ENCODE measurements at places on chromosomes 1 and 21. TPM values are rescaled to one million over a fixed set of nuclear protein-coding genes. Genes with fewer than 3 reads are reported as not detected.

RNF207 gene
- 49.3 TPM for total RNA-seq

TCHH gene
- not detected for total RNA-seq

ZSCAN20 gene
- total RNA-seq, result 6.4 TPM

ASB17 gene
- total RNA-seq, result not detected

CD84 gene
- not detected for total RNA-seq

GLUL gene
- total RNA-seq, result 348 TPM

SPSB1 gene
- 33.8 TPM for total RNA-seq

MRAP gene
- total RNA-seq, result not detected

TMPRSS2 gene
- 0.61 TPM for total RNA-seq

C1orf174 gene
- 22.1 TPM for total RNA-seq

LCE2B gene
- total RNA-seq, result not detected

THEMIS2 gene
- total RNA-seq, result 3.1 TPM

KIF26B gene
- total RNA-seq, result 0.11 TPM

KISS1 gene
- 4.0 TPM for total RNA-seq

KRTCAP2 gene
- 156 TPM for total RNA-seq

LCE2C gene
- total RNA-seq, result not detected

IGSF3 gene
- 27.8 TPM for total RNA-seq

OR2W3 gene
- not detected for total RNA-seq

TNFRSF4 gene
- total RNA-seq, result 0.38 TPM

NTMT2 gene
- not detected for total RNA-seq

PRKCZ gene
- total RNA-seq, result 36.0 TPM

DMRTB1 gene
- total RNA-seq, result not detected

SH2D5 gene
- 1.1 TPM for total RNA-seq

PDZK1 gene
- 3.4 TPM for total RNA-seq

LBR gene
- total RNA-seq, result 158 TPM

CLDN8 gene
- total RNA-seq, result 1.2 TPM

TDRD5 gene
- total RNA-seq, result not detected

OR2L13 gene
- total RNA-seq, result not detected

DNAJC28 gene
- total RNA-seq, result 1.3 TPM

TMEM50A gene
- total RNA-seq, result 59.4 TPM

GPR25 gene
- total RNA-seq, result not detected

GBP6 gene
- 2.2 TPM for total RNA-seq

LRRC53 gene
- total RNA-seq, result not detected

AMY2B gene
- 0.95 TPM for total RNA-seq

SPRR1A gene
- total RNA-seq, result not detected

OPTC gene
- total RNA-seq, result not detected

CR1L gene
- total RNA-seq, result not detected

ZNF648 gene
- total RNA-seq, result not detected

RSPH1 gene
- 8.0 TPM for total RNA-seq

GJA9 gene
- 0.48 TPM for total RNA-seq

KCNE2 gene
- not detected for total RNA-seq

PADI1 gene
- total RNA-seq, result 28.3 TPM

FCGR3B gene
- total RNA-seq, result not detected

TAF12 gene
- 19.9 TPM for total RNA-seq

AADACL4 gene
- total RNA-seq, result not detected

C1orf87 gene
- total RNA-seq, result not detected

REG4 gene
- total RNA-seq, result not detected

KCND3 gene
- not detected for total RNA-seq

KRTAP13-4 gene
- not detected for total RNA-seq
